ENCODE measurements at places on chromosomes 4 and X. TPM values are rescaled to one million over a fixed set of nuclear protein-coding genes. Genes with fewer than 3 reads are reported as not detected.

The SPACA5 gene
- total RNA-seq, result not detected

The TMEM35A gene
- 0.38 TPM for total RNA-seq

The TNMD gene
- total RNA-seq, result not detected

The ADGRG4 gene
- not detected for total RNA-seq

The CNOT6L gene
- total RNA-seq, result 7.2 TPM

Data from mesangial cell (primary cell).